ENCODE measurements at places on chromosomes 12 and 14. TPM values are rescaled to one million over a fixed set of nuclear protein-coding genes. Genes with fewer than 3 reads are reported as not detected.

GPR84 gene
- total RNA-seq, result 0.32 TPM

GPR135 gene
- total RNA-seq, result 6.1 TPM

RNU7-1 gene
- total RNA-seq, result not detected

CNPY2 gene
- total RNA-seq, result 147 TPM

RPL10L gene
- not detected for total RNA-seq

ARHGAP5 gene
- 82.3 TPM for total RNA-seq

KERA gene
- not detected for total RNA-seq

ITGB7 gene
- total RNA-seq, result 1.9 TPM

SMCO2 gene
- total RNA-seq, result not detected

PZP gene
- 1.7 TPM for total RNA-seq

FAM181A gene
- 10.7 TPM for total RNA-seq

MFAP5 gene
- total RNA-seq, result not detected

NOXRED1 gene
- 0.72 TPM for total RNA-seq

ALX1 gene
- 7.0 TPM for total RNA-seq

TCL1A gene
- not detected for total RNA-seq

ZDHHC22 gene
- total RNA-seq, result 23.7 TPM

GLIPR1L1 gene
- not detected for total RNA-seq

APOF gene
- total RNA-seq, result 0.27 TPM

TAS2R7 gene
- total RNA-seq, result not detected

BMP4 gene
- 0.14 TPM for total RNA-seq

MAP3K12 gene
- total RNA-seq, result 34.7 TPM

CDKN3 gene
- 16.9 TPM for total RNA-seq

ESPL1 gene
- 12.7 TPM for total RNA-seq

BDKRB1 gene
- 0.27 TPM for total RNA-seq

NINJ2 gene
- total RNA-seq, result 0.59 TPM

PHLDA1 gene
- total RNA-seq, result 16.2 TPM

COX8C gene
- not detected for total RNA-seq

STRAP gene
- total RNA-seq, result 185 TPM

CLEC9A gene
- not detected for total RNA-seq

STX2 gene
- 25.5 TPM for total RNA-seq
